ENCODE measurements at places on chromosomes 4 and X.

GRCh38 chr4:56570041-56570440 is 64.5 kb downstream of the ARL9 start:
- DNase-seq: no peak

DNA sequence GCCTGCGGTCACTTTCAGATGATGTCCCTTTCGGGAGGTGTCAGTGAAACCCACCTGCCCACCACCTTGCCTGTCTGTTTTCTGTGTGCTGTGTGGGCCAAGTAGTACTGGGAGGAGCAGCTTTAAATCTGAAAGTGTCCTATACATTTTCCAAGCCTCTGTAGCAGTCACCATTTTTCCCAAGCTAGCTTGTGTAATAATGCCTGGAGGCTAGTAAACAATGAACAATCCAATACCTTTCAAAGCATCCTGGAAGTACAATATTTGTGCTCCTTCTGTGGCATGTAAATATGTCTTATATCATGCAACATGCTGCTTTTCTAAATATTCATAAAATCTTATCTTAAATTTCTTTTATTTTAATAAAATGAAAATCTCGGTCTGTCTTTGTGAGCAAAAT is 111.6 kb upstream of the C1GALT1C1 start:
- DNase-seq: no peak

DNA sequence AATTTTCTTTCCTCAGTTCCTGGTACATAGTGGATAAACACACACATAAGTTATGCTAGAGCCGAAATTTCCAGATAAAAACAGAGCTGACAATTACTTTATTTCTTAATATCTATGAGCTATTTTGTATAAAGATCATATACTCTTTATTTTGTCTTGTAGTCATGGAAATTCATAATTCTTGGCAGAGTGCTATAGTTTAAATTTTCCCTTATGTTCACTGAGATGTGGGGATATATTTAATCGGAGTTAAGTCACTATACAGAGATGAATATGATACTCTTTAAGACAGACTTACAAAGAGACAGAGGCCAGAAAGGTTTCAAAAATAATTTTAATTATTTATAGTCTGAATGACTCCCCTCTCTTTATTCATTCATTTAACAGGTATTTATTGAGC is 89.7 kb downstream of the PPEF1 start:
- DNase-seq: no peak

DNA sequence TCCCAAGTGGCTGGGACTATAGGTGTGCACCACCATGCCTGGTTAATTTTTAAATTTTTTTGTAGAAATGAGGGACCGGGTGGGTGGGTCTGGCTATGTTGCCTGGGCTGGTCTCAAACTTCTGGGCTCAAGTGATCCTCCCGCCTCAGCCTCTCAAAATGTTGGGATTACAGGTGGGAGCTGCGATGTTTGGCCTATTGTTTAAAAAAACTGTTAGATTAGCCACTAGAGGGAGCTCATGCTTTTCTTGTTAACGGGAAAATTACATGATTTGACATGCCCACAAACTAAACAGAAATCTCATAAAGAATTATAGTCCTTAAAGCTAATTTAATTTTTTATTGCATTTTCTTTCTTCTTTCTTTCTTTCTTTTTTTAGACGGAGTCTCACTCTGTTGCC is 5.0 kb upstream of the SDAD1 start:
- no peak for DNase-seq

- no peak for DNase-seq
Observed at GRCh38 chr4:173410079-173410478, 11.2 kb upstream of the SCRG1 start.

All from activated naive CD4-positive, alpha-beta T cell (primary cell).